ENCODE measurements at places on chromosomes 2 and 18. TPM values are rescaled to one million over a fixed set of nuclear protein-coding genes. Genes with fewer than 3 reads are reported as not detected.

Gene CERKL
- 0.12 TPM for total RNA-seq

Gene AMER3
- 0.52 TPM for total RNA-seq

Gene TRABD2A
- total RNA-seq: 40.2 TPM

Gene SMYD1
- not detected for total RNA-seq

Gene CHRND
- total RNA-seq: not detected

Gene KLHL14
- total RNA-seq: 0.12 TPM

Gene EHD3
- total RNA-seq: 0.87 TPM

Gene HOXD4
- total RNA-seq: 4.7 TPM

Gene EFEMP1
- 40.8 TPM for total RNA-seq
